ENCODE measurements at places on chromosomes 6 and 20.

- DNase-seq = no peak
These were observed 25.8 kb downstream of the TBPL1 start for GRCh38 chr6:133978896-133979240.

DNA sequence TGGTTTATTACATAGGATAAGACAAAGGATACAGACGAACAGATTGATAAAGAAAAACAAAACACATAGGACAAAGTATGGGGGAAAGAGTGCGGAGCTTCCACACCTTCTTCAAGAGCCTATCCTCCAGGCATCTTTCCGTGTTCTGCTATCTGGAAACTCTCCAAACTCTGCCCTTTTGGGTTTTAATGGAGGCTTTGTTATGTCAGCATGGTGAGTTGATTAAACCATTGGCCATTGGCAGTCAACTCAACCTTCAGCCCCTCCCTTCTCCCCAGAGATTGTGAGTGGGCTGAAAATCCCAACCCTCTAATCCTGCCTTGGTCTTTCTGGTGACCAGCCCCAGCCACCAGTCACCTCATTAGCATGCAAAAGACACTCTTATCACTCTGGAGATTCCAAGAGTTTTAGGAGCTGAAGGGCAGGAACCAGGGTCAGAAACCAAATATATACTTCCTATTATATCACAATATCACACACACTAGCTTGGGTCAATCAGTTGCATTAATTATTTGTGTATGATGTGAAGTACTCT is 23.8 kb downstream of the HLA-DOB start:
- no peak for DNase-seq

DNA sequence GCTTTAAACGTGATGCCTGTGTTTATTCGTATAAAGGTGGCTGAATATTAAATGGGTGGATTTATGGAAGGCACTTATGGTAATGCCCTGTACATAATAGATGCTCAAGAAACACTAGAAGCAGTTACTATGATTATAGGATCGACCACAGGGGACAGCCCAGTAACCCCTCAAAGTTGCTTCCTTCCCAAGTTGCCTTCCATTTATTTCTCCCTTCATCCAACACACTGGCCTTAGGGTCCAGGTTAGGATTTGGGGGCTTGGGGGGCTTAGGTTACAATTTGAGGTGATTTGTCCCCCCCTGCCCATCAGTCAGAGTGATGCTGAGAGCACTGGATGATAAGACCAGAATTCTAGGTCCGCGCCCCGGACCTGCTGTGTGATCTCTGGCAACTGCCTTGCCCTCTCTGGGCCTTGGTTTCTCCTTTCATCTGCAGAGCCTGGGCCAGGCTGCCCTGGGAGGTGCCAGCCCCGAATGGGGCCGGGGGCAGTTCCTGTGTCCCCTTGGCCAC is 101.5 kb downstream of the CEBPB start:
- no peak for DNase-seq

GRCh38 chr6:36129941-36130666 is at the start of gene MAPK13:
TSS of gene MAPK13 (plus strand) at chr6:36130513. CDS start at chr6:36130583, 70 bp downstream.
- DNase-seq = no peak

GRCh38 chr20:8404912-8405635 is 273.0 kb downstream of the PLCB1 start:
- DNase-seq = no peak

GRCh38 chr20:16951876-16952275 is 203.7 kb downstream of the OTOR start:
- DNase-seq = no peak

GRCh38 chr20:44089987-44090674 is 96.9 kb downstream of the JPH2 start:
- DNase-seq = no peak

- DNase-seq = no peak
These were observed 1372.1 kb downstream of the EPHA7 start for GRCh38 chr6:92047152-92047850.

DNA sequence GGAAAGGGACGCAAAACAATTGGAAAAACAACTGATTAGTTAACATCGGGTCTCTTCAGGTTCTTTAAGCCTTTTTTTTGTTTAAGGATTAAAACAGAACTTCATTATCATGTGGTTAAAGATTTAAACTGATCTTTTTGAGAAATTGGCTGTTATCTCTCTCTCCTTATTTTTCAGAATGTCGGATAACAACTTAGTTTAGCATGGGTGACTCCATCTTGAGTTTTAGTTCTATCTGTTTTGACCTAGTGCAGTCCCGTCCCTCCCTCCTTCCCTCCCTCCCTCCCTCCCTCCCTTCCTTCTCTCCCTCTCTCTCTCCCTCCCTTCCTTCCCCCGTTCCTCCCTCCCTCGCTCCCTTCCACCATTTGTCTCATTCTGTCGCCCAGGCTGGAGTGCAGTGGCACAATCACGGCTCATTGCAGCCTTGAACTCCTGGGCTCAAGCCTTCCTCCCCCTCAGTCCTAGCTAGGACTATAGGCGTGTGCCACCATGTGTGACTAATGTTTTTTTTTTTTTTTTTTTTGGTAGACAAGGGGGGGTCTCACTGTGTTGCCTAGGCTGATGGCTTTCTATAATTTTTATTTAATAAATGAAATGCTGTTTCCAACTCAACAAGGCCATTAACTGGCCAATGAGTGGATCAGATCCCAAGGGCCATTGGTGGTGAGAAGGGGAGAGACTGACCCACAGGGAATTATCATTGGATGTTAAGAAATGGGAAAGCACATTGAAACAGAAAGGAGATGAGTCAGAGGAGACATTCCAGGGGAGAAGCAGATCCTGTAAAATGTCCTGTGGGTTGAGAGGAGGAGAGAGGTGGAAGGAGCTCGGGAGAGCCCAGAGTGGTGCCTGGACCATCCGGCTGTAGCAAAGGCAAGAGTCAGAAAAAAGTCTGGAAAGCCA is 13.6 kb downstream of the BAK1 start:
- no peak for DNase-seq

- DNase-seq = no peak
These were observed 151.7 kb downstream of the GRIK2 start for GRCh38 chr6:101545191-101545590.

DNA sequence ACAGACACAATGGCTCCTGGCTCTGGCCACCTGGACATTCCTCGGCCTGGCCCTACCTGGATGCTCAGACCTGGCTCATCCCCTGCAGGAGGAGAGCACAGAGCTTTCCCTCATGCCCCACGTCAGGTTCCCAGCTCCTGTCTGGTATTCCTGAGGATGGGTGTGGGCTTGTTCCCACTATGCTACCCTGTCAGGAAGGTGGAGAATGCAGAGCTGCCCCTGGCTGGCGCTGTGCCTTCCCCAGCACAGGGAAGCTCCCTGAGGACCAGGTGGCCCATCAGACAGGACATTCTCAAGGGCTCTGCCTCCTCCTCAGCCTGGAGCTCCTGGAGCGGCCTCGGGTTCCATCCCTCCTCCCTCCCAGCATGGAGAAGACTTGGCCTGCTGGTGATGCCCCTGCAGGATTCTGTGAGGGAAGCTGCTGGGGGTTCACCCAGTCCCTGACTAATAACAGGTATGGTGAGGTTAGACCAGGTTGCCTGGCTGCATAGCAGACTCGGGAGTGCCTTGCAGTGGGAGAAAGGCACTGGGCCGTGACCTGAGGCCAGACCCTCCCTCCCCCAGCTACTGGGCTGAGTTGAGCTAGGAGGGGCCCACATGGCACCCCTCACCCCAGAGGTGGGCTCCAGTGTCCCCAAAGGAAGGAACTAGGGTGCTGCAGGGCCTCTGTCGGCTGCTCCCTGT is 156.0 kb upstream of the MLN start:
- no peak for DNase-seq

DNA sequence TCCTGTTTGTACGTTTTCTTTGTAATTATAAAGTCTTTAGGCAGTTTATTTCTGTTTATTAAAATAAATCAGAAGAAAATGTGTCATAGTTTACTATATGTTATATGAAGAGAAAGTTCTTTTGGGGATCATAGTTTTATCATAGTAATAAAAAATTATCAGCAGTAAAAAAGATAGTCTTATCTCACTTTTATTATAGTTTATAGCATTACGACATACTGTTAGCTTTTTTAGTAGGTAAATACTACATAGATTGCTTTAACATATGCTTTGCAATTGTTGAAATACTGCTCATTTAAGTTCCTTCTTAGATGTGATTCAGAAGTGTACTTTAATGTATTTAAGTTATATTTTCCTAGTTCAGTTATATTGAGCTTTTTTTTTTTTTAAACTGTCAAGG is 13.9 kb downstream of the QKI start:
- no peak for DNase-seq

GRCh38 chr6:37187321-37188022 is 17.5 kb downstream of the PIM1 start:
- no peak for DNase-seq

DNA sequence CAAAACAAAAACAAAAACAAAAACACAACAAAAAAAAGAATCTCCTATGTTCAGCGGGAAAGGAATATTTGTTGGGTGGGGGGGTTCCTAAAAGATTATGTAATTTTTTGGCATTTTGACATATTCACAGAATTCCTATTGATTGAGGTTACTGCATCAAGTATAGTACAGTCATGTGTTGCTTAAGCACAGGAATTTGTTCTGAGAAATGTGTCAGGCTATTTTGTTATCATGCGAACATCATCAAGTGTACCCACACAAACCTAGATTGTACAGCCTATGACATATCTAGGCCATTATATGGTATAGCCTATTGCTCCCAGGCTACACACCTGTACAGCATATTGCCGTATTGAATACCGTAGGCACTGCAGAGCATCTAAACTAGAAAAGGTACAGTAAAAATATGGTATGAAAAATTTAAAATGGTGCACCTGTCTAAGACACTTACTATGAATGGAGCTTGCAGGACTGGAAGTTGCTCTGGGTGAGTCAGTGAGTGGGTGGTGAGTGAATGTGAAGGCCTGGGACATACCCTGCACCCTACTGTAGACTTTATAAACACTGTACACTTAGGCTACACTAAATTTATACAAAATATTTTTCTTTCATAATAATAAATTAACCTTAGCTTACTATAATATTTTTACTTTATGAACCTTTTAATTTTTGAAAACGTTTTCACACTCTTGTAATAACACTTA is 110.6 kb downstream of the CDKAL1 start:
- no peak for DNase-seq

DNA sequence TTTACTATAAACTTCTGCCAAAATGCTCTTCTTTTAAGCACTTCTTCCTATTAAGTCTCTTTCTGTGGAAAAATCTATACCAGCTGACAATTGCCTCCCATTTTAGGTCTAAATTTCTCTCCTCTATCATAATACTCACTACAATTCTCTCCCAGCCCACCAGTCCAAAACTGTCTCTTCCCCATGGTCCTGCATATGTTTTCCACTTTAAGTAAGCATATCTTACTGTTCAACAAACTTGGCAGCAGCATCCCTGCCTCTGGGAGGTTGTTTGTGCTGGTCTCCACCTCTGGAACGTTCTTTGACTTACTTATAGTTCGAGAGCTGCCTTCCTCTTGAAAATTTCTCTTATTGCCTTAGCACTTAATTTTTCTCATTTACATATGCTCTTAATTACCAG is 180.5 kb downstream of the COL12A1 start:
- no peak for DNase-seq

Measured in stimulated activated CD8-positive, alpha-beta memory T cell treated with anti-CD3 and anti-CD28 coated beads, Interleukin-2, amount 100 ng/mL, for 1 hour (primary cell).